ENCODE measurements at places on chromosomes 2 and 18.

DNA sequence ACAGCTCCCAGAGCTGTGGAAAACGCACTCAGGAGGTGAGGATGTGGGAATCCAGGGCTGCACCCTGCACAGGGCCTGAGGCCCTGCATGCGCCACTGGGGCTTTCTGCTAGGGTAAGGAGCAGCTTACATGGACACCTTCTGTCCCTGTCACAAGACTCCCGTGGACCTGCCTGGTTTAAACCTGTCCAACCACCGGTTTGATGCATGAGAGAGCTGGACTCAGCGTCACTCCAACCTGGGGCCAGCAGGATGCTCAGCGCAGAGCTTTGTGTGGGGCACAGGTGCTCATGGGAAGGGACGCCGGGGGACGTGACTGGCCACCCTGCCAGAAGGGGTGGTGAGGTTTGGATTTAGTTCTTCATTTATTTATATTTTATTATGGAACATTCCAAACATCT, 24.2 kb downstream of the SNORC start:
- DNase-seq = no peak

GRCh38 chr18:26550998-26551694, 2.8 kb upstream of the KCTD1 start:
- DNase-seq = peak; percentile 21

GRCh38 chr2:67142071-67142470, 255.1 kb upstream of the ETAA1 start:
- DNase-seq = no peak

DNA sequence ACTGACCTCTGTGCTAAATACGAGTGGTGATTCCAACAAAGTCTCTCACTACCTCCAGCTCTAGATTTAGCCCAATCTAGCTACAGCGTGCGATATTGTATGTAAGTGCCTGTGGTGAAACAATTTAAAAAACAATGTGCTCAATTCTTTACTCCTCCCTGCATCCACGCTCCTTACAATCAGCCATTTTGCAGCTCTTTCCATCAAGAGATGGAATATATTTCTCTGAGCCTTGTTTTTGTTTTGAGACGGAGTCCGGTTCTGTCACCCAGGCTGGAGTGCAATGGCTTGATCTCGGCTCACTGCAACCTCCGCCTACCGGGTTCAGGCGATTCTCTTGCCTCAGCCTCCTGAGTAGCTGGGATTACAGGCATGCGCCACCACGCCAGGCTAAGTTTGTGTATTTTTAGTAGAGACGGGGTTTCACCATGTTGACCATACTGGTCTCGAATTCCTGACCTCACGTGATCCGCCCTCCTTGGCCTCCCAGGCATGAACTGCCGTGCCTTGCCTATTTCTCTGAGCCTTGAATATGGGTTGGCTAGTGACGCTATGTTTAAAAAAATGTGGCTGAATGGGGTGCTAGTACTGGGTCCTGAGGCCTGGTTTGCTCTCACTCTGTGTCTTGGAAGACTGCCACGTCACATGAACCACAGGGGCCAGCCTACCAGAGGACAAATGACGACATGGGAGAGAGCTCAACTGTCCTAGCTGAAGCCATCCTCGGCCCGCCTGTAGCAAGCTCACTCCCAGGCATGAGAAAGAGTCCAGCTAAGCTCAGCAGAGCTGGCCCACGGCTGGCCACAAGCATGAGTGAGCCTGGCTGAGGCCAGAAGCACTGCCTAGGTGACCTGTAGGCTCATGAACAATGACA, 14.8 kb downstream of the WDFY1 start:
- peak; percentile 78 for DNase-seq

DNA sequence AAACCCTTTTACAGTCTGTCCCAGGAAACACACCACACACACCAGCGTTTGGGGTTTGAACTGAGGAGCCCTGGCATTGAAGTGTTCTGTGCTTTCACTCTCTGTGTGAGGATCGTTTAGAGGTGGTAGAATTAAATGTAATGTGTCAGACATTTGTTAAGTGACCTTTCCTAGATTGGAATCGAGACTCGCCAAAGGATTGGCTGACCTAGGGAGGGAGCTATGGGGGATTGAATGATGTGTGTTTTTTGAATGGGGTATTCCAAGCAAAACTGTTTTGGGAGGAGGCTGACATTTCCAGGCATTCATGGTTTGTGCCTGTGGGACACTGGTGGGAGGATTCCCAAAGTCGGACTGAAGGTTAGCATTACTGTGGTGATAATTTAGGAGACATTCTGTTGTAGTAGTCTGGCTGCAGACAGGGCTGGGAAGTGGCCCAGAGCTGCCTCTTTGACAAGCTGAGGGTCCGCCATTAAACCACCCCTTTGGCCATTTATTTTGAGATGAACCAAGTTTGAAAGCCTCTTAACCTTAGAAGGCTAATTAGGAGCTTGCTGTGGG, 1.7 kb downstream of the MYO1B start:
- no peak for DNase-seq
